Posterior vena cava (tissue), 2 donors: ENCODE measurements at places on chromosomes 2 and 18. TPM values are rescaled to one million over a fixed set of nuclear protein-coding genes. Genes with fewer than 3 reads are reported as not detected.

The SERPINB3 gene
- total RNA-seq = not detected

The SCYGR4 gene
- total RNA-seq = not detected

The GTF2A1L gene
- total RNA-seq = not detected

The SOWAHC gene
- total RNA-seq = 12.2 TPM

The TMEM182 gene
- total RNA-seq = 2.8 TPM

The ATOH8 gene
- total RNA-seq = 16.6 TPM

The SMARCAL1 gene
- total RNA-seq = 14.5 TPM
